ENCODE measurements at places on chromosomes 11 and 22. TPM values are rescaled to one million over a fixed set of nuclear protein-coding genes. Genes with fewer than 3 reads are reported as not detected.

- DNase-seq, result peak; percentile 11
Observed at GRCh38 chr11:74257959-74258553, 53.4 kb downstream of the P4HA3 start.

DNA sequence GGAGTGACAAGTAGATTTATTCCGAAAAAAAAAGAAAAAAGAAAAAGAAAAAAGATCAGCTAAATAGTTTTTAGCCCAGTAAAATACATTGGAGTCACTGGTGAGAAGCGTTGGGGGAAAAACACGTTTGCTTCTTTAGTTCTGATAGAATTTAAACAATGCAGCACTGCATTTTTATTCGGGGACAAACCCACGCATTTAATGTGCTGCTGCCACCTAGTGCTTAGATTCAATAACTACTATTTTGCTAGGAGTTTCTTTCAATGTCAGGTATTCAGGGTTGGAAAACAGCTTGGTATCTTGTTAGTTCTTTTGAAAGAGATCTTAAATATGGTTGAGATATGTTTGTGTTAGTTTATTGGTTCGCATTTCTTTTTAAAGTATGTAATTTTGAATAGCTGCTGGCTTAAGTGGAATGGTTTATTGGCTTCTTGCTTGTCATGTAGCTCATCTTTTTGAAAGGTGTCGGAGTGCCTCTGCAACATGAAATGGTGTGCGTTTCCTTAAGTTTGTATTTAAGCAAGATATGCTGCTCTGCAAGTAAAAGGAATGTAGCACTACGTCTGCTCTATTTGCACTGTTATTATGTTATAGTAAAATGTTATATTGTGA, 41.9 kb downstream of the SVIP start:
- DNase-seq, result peak; percentile 18

GRCh38 chr11:92954003-92954402, 15.4 kb upstream of the MTNR1B start:
- DNase-seq, result no peak

GRCh38 chr11:95296621-95297025, 65.6 kb upstream of the SESN3 start:
- DNase-seq, result no peak

GRCh38 chr11:64037027-64037634, 1.4 kb downstream of the FLRT1 start:
- DNase-seq, result no peak

DNA sequence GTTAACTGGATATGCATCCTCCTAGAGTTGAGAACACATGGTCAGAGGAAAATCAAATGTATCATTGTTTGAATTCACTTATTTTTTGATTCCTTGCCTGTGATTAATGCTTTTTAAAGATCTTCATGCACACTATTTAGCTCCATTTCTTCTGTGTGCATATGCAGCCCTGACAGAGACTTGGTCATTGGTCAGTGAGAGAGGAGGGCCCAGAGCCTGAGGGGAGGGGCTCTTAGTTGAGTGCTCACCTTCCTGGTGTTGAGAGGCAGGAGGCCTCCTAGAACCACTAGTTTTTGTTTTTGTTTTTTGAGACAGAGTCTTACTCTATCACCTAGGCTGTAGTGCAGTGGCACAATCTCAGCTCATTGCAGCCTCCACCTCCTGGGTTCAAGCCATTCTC, 48.9 kb downstream of the TNRC6B start:
- DNase-seq, result no peak

- DNase-seq, result no peak
Observed at GRCh38 chr11:32830796-32831195, 1.1 kb downstream of the PRRG4 start.

GRCh38 chr11:1011320-1011698, 25.2 kb downstream of the MUC6 start:
- DNase-seq, result no peak

DNA sequence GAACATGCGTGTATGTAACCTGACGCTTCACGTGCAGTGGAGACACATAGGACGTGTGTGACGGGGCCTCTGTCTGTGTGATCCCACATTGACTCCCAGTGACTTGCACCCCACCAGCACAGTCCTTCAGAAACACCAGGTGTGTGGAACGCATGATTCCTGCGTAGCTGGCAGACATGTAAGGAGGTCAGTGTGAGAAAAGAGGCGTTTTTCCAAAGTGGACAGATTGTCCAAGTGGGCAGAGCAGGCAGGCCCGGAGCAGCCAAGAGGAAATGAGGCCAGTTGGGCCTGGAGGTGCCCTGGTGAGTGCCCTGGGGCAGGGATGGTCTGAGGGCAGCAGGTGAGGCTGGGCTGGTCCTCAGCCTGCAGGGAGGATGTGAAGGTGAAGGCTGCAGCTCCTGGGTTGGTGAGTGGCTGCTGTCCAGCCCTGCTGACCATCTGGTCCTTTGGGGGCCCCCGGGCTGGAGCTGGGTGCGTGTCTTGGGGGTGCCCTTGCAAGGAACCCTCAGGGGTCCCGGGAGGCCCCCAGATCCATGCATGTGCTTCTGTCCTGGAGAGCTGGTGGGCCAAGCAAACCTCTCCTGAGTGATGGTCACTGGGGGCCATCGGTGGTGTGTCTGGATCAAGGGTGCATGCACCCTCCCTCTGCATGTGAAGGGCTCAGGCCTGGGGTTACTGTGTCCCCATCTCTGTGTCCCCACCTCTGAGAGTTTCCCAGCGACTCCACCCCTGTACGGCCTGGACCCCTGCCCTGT, 26.6 kb downstream of the SHANK3 start:
- DNase-seq, result no peak

DNA sequence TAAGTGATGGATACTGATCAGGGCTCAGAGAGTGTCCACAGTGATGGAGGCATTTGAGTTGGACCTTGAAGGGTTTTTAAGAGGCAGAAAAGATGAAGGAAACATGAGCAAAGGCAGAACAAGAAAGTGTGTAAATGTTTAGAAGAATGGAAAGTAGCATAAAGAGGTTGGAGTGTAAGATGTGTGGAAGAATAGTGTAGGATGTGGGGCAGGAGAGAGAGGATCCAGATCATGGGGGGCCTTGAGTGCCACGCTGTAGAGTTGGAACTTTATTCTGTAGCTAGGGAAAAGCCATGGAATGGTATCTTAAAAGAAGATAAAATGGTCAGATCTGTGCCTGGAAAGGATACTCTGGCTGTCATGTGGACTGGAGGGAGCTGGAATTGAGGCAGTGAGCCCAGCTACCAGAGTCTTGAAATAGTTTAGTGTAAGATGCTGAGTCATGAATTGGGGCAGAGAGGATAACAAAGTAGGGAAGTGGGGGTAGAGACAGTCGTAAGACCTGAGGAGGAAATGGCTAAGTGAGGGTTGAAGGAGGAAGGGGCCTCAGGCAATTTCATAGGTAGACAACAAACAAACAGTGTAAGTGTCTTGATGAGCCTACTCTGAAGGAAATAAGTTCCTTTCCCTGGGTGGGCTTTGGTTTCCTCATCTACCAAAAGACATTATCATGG, 6.7 kb downstream of the KCNE3 start:
- no peak for DNase-seq

- no peak for DNase-seq
Observed at GRCh38 chr22:21067901-21068680, 22.3 kb downstream of the LRRC74B start.

DNA sequence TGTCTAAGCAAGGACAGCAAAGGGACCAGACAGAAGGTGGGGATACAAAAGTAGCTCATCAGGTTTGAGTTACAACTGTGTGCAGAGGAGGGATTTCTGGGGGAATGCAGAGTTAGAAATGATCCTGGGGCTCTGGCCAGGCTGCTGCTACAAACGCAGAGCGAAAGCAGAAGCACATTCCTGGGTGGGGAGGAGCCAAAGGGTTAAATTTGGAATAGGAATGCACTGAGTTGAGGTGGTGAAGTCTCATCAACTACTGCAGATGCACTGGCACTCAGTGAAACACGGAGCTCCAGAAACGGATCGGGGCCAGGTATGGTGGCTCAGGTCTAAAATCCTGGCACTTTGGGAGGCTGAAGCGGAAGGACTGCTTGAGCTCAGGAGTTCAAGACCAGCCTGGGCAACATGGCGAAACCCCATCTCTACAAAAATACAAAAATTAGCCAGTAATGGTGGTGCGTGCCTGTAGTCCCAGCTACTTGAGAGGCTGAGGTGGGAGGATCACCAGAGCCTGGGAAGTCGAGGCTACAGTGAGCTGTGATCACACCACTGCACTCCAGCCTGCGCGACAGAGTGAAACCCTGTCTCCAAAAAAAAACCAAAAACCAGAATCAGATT, 3.2 kb downstream of the CHKA start:
- DNase-seq, result no peak

Gene GAL
- total RNA-seq, result 8.3 TPM

Gene RAG2
- total RNA-seq, result not detected

Gene CDC42EP2
- 2.9 TPM for total RNA-seq

Gene SEC14L3
- total RNA-seq, result not detected

Gene SLC22A6
- total RNA-seq, result not detected

Gene TBX1
- 1.1 TPM for total RNA-seq

Gene RIC3
- 2.4 TPM for total RNA-seq
